NCI-H2081 treated with DMSO at 0.1 percent for 48 hours (cell line): ENCODE measurements at places on chromosomes 1 and 21.

- DNase-seq, result no peak
These were observed 19.1 kb upstream of the LAMC1 start for GRCh38 chr1:183004141-183004540.

DNA sequence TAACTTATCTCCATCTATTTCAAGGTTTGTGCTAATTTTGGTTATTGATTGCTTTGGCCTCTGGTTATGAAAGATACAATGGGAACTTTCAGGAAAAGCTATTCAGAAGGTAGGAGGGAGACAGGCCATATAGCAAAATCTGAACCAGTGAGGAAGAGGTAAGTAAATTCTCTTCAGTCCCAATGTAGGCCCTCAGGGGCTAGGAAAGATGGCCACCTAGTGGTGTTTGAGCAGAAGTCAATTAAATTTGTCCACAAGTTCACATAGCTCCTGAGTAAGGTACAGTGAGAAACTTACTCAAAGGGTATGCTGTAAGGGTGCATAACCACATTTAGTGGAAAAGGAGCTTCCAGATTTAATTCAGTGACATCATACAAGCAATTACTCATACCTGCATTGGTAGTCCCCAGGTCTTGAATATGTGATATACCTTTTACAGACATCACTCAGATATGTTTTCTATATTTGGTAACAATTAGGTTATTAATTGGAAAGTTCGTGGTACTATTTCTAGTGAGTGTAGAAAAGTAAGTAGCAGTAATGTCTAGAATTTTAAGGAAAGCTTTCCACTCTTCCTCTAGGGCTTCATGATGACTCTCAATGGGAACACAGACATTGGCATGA, 21.4 kb upstream of the FMO1 start:
- peak; percentile 11 for DNase-seq

DNA sequence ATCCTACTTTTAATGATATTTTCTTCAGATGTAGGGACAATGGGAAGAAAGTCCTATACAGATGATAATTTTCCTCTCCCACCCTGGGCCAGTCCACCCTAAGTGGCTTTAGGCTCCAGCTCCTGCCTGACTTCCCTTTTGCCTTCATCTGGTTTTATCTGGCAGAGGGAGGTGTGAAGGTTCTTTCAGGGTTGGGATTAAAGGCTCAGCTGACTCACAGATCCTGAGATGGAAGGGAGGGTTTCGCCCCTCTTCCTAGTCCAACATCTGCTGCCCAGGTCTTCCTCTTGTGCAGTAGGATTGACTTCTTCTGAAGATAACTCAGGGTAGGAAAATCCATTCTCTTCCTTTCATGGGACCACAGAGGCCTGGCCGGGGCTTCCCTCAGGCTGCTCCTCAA, 362.4 kb upstream of the KAZN start:
- no peak for DNase-seq

DNA sequence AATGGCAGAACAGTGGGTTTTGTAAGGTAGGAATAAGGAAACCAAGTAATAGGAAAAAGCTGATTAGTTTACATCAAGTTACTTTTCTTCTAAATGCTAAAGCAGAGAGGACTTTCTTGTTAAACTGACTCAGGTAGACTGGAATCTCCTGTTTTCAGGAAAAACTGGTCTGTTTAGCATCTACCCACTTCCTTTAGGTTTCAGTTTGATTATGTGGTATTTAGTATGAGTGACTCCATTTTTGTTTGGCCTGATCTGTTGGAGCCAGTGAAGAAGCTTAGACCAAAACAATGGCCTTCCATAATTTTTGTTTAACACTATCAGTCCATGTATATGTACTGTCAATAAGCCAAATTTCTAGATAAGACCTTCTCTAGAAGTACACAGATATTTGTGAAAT, 88.4 kb downstream of the EPB41 start:
- DNase-seq, result no peak

DNA sequence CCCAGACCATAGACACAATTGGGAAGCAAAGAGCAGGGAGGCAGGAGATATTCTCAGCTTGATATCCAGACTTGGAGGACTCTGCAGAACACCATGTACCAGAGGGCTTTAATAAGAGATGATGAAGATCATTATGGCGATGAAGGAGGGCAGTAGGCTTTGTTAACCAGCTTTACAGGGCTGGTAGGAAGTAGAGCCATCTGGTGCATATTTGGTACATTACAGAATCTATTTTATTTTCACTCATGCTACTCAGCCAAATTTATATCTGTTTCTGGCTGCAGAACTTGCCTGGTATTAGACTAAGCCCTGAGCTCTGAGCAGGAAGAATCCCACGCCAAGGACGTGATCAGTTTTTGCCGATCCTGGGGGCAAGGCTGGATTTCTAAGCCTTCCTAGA, 61.8 kb upstream of the SYT6 start:
- no peak for DNase-seq

DNA sequence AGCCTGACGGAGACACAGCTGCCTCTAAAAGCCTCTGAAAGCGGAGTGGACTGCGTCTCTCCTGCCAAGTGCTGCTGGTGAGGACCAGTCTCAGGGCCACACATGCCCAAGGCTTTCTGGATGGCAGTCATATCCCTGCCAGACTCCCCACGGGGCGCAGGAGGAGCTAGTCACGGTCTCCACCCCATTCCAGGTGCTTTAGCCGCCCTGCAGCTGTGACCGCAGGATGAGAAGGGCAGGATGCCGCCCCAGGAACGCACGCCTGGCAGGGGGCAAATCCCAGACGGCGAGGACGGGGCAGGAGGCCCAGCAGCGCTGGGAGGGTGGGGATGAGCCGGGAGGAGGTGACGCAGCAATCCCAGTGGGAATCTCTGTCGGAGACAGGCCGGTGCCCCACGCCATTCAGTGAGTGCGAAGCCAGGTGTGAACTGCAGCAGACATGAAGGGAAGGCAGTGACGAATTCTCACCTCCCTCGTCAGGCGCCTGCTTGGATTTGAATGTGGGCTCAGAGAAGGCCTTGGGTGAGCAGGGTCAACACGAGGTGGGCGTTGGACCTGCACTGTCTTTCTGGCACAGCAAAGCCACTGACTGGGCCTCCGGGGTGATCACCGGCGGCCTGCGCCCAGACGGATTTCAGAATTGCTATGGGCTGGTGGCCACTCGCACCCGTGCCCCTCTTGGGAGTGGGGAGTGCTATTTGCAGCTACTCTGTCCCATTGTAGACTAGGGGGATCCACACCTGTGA, 38.5 kb upstream of the SLC19A1 start:
- no peak for DNase-seq

DNA sequence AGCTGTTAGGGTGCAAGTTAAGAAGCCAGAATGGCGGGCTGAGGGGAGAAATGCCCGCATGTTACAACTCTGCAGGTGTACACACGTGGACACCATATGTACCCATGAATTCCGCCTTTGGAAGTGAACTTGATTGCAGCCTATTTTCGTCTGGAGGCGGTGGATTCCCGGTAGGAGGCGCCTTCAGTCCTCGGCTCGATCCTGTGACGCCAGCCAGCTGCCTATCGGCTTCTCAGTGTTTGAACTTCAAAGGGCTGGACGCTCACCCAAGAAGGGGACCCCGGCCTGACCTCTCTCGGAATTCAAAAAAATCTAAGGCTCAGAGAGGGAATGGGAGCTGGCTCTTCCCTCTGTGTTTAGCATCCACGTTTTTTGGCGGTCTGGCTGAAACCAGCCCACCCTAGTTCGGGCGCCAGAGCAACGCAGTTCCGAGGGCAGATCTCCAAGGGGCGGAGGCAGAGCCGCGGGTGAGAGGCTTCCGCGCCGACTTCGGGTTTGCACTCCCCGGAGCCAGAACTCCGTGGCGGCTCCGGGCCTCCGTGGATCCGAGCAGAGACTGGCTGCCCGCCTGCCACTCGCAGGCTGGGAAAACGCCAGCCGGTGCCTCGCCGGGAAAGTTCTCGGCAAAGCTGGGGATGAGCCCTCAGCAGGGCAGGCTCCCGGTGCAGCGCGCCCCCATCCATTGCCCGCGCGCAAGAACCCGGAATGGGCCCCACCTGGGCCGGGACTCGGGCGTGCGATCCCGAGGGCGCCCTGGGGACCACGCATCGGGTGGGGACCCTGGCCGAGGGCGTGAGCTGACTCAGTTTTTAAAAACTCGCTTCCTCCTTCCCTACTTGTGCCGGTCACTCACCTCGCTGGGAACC, 996 bp upstream of the TMEM51 start:
- no peak for DNase-seq

GRCh38 chr1:226134170-226135058, 52.1 kb downstream of the ACBD3 start:
- DNase-seq, result no peak

DNA sequence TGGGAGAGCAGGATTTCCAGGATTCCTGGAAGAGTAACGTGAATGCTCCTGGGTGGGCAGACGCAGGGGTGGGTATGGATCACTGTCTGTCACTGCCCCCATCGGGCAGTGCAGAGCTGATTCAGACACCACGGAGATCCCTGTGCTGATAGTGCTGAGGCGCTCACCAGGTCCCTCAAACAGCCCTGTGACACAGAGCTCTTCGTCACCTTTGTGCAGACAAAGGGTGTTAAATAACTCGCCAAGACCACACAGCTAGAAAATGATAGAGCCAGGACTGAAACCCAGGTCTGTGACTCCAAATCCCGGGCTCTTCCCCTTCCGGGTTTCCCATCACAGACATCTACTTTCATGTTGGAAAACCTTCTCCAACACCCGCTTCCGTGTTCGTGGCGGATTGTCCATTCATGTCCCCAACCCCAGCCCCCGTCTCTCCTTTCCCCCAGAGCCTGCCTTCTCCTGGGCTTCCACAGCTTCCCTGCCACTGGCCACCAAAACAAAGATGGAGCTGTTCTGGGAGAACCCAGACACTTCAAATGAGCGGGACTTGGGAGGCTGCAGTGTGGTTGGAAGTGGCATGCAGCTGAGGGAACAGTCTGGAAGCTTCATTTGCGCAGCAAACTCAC, 2.6 kb downstream of the EFHD2 start:
- no peak for DNase-seq

GRCh38 chr1:226736908-226737818, 1.9 kb downstream of the ITPKB start:
- no peak for DNase-seq

- no peak for DNase-seq
These were observed 75.7 kb downstream of the PTPN14 start for GRCh38 chr1:214475746-214476145.

DNA sequence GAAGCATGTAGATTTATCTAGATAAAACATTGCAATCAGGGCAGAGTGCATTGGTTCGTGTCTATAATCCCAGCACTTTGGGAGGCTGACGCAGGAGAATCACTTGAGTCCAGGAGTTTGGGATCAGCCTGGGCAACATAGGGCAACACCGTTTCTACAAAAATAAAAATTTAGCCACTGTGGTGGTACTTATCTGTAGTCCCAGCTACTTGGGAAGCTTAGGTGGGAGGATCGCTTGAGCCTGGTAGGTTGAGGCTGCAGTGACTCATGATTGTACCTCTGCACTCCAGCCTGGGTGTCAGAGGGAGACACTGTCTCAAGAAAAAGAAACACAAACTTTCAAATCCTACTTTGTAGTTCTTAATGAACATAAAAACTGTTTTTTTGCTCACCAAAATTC, 64.2 kb upstream of the RCC1 start:
- no peak for DNase-seq

GRCh38 chr1:186078245-186078644, 296.8 kb downstream of the TPR start:
- no peak for DNase-seq

DNA sequence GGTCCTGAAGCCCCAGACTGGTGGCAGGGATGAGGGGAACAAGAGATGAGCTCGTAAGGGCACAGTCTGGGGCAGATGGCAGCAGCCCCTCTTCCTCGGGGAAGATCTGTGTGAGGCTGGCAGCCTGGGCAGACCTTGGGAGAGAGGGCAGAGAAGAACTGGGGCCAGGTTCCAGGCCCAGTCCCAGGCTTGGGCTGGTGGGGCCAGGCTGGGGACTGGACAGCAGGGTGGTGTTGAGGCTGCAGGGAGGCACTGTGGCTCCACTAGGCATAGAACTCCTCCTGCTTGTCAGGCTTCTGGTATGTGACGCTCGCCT, 35.7 kb downstream of the SDC3 start:
- no peak for DNase-seq

- peak; percentile 93 for DNase-seq
These were observed at the start of gene ZNF672 for GRCh38 chr1:248837781-248838356. Gene ZNF672 (plus strand): TSS chr1:248838224. CDS start chr1:248847275, 9,051 bp downstream.

GRCh38 chr1:41289196-41289595, 47.1 kb upstream of the SCMH1 start:
- DNase-seq, result no peak

GRCh38 chr1:71106658-71107322, 26.0 kb upstream of the ZRANB2 start:
- no peak for DNase-seq

DNA sequence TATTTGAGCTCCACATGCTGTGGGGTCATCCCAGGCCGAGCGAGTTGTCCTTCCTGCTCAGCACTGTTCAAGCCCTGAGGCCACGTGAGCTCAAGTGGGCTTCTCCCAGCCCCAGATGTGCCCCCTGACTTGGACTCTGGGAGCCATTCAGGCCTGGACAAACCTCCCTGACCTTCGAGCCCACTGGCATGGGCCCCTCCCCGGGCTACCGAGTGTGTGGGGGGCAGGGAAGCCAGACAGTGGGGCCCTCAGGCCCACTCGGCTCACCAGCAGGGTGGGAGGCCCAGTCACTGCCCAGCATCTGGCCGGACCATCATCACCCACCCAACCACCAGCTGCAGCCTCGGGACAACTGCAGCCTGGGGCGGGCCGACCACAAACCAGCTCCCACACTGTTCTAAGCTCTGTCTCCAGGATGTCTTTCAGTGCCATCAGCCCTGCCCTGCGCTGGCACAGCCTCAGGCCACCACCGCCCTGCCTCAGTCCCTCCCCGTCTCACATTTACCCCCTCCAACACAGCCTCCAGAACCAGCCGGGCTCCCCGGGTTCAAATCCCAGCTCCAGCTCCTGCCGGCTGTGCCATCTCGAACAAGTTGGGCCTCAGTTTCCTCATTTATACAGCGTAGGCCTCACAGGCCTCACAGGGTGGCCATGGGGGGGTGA, 20.9 kb upstream of the PLEKHG5 start:
- DNase-seq, result no peak

DNA sequence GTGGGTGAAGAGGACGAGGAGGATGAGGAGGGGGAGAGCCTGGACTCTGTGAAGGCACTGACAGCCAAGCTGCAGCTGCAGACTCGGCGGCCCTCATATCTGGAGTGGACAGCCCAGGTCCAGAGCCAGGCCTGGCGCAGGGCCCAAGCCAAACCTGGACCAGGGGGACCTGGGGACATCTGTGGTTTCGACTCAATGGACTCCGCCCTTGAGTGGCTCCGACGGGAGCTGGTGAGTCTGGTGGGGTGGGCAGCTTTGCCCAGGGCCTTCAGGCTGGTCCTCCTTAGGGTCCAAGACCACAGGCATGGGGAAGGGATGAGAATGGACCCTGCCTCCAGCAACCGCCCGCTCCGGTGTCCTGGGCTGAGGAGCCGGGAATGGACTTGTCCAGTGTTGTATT, 430 bp downstream of the FAM167B start:
- DNase-seq, result no peak

GRCh38 chr1:76302711-76303339, 228.3 kb downstream of the ST6GALNAC3 start:
- no peak for DNase-seq

- no peak for DNase-seq
These were observed 92.1 kb downstream of the SYF2 start for GRCh38 chr1:25140073-25140797.

- DNase-seq, result no peak
These were observed at the start of gene TRPM2 for GRCh38 chr21:44353191-44353970. Gene TRPM2 (plus strand): TSS chr21:44353621. CDS start chr21:44353701, 80 bp downstream.
